ENCODE measurements at places on chromosomes 2 and 18.

DNA sequence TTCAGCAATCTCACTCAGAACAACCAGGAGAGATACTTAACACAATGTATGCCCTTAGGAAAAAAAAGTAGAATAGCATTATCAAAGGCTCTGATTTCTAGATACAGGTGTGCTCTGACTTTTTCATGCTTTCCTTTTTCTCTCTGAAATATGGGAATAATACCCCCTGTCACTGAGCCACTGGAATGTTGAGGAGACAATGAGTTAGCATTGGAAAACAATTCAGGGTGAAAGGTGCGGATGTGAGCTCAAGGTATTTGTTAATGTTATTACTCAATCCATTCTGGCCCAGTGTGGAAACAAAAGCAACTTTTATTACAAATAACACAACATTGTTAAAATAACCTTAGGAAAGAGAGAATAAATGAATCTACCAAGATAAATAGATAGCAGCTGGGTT, 228.0 kb downstream of the IKZF2 start:
- DNase-seq = no peak

- DNase-seq = peak; percentile 83
Measured at GRCh38 chr2:72115110-72116080, 32.3 kb downstream of the CYP26B1 start.

- no peak for DNase-seq
Measured at GRCh38 chr2:43018179-43019024, 208.0 kb downstream of the ZFP36L2 start.

DNA sequence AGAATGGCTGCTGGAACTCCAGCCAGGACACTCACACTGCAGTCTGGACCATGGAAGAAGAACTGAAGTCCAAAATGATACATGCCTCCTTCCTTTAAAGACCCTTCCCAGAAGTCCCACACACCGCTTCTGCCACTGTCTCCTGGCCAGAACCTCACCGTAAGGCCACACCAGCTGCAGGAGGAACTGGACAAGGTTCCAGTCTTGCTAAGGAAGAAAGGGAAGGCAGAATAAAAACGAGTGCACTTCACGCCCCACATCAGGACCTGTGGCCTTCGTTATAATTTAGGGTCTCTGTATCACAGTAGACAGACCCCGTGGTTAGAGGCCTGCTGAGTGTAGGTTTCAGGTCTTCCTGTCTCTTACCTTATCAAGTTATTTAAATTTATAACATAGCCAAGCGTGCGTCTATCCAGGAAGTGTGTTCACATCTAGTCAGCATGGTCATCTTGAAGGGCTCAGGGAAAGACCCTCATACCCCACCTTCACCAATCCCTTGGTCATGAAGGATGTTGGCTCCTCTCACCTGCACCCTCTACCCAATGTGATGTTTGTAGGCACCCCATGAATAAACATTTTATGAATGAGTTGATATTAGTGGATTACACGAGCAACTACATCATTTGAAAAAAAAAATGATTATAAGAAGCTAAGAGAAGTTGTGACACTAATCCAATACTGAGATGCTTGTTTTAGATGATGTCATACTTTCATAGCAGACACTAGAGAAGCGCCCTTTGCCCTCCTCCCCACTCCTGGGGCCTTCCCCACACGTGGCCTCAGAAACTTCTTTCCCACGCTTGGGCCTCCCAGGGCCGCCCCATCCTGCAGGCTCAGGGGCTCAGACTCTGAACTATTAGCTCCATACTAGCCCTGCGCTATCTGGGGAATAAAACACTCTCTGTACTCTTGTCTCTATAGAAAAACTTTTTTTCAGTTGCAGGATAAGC, 157.6 kb downstream of the FAM210A start:
- no peak for DNase-seq

GRCh38 chr2:33241581-33241980, 234.9 kb upstream of the RASGRP3 start:
- DNase-seq = no peak

DNA sequence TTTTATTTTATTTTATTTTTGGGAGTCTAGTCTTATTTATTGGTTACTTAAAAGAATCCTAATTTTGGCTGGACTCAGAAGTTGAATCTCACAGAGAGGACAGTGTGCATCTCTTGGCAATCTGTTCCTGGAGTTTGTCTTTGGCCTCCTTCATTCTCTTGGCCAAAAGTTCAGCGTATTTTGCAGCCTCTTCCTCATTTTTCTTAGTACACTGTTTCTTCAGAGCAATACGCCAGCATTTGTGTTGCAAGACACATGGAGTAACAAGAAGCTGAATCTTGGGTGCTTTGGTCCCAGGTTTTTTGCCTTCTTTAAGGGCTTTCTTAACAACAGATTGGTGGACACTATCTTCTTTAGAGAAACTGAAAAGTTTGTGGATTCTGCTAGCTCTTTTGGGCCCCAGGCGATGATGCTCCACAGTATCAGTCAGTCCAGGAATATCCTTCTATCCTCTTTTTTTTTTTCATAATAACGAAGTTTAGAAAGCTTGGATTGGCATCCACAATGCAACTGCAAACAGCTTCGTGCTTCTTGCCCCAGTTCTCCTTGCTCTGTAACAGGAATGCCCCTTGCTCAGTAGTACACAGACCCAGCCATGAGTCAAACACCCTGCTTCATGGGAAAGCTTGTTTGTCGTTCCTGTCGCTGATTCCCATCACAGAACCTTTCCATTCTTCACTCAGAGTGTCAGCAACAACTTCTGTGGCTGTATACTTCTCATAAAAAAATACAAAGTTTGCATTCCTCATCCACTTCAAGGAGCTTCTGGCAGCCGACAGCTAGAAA, 34.8 kb upstream of the RFX8 start:
- DNase-seq = no peak

DNA sequence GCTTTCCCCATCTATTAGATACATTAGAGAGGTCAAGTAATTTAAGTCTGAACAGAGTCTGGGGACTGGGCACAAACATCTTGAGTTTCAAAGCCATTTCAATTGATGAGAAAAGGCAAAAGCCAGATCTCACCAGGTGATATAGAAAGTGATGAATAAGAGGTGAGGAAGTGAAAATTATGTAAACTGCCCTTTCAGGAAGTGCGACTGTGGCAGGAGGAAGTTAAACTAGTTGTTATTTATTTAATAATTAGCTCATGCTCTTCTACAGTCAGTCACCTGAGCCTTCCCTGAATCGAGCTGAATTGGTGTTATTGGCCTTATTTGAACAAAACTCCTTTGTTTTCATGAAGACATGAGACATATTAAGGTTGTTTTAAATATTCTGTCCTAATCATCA, 115.1 kb downstream of the CDH20 start:
- DNase-seq = peak; percentile 56

DNA sequence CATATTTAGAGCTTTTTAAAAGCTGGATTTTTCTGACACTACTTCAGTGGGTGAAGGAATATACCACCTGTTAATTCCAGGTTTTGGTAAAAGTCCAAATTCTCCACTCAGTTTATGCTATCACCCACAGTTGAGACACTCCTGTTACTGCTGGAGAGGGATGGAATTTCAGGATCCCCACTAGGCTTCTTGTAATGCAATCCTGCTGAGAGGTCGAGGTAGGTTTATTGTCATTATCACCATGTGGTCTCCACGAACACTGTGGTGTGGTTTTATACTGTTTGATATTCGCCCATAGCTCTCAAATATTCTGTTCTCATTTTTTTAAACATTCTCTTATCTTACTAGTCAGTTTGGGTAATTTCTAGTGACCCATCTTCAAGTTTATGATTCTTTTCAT, 167.9 kb downstream of the CCDC102B start:
- DNase-seq = no peak

GRCh38 chr2:165794536-165794928, 485 bp upstream of the GALNT3 start:
- DNase-seq = peak; percentile 71

GRCh38 chr2:144239306-144239705, 280.6 kb downstream of the ZEB2 start:
- DNase-seq = no peak

DNA sequence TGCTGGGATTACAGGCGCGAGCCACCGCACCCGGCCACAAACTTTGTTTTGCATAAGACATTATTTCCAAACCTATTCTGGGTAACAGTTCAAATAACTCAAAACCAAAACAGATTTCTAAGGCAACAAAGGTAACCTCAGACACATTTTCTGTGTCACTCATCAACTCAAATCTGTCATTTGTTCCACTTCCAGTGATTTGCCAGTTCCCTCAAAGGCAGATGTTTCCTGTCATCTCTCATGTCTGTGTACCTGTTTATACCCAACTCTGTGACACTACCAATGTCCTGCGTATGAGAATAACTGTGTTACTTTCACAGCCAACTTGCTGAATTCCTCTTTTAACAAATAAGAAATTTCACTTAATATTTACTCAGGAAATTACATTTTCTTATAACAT, 54.4 kb downstream of the SCN3A start:
- no peak for DNase-seq

DNA sequence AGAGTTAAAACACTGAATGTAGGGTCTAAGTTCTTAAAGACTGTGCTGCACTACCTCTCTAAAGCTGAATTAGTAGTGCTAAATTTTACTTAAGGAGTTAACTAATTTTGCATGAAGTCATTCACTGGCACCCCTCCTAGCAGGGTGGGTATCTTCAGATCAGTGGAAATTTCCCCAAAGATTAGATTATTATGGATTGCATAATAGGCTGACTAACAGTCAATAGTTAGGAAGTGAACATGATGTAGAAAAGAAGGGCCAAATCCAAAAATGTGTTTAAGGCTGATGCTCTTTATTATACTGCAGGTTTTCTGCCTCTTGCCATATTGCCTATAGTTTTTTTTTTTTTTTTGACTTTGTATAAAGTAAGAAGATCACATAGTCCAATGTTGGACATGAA, 5.2 kb downstream of the ZNF638 start:
- DNase-seq = no peak

DNA sequence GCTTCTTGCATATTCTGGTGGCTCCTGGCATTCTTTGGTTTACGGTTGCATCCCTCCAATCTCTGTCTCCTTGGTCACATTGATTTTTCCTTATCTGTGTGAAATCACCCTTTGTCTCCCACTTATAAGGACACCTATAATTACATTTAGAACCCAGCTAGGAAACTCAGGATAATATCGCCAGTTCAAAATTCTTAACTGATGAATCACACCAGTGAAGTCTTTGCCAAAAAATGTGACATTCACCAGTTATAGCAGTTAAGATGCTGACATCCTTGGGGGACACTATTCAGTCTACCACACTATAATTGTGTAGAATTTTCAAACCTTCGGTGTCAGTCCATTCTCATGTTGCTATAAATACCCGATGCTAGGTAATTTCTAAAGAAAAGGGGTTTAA, 320.2 kb downstream of the TMX3 start:
- DNase-seq = peak; percentile 38

- DNase-seq = no peak
Measured at GRCh38 chr2:168981651-168982050, 49.5 kb downstream of the ABCB11 start.

- DNase-seq = peak; percentile 20
Measured at GRCh38 chr18:56727399-56727798, 76.2 kb downstream of the WDR7 start.

DNA sequence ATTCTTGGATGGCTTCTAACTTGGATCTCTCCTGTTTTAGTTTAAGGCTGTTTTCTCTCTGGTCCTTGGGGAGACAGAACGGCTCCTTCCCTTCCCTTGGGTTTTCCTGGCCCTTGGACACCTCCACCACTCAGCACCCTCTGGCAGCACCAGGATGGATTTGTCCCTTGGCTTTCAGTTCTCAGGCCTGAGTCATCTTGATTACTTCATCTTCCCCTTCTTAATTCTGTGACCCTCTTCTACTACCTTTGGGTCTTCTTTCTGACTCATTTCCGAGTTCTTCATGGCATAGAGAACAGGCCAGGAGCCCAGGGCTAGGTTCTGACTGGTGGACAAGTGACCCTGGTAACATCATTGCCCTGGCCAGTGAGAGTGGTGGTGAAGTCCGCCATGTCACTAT, 14.9 kb downstream of the IGFBP2 start:
- DNase-seq = peak; percentile 37

DNA sequence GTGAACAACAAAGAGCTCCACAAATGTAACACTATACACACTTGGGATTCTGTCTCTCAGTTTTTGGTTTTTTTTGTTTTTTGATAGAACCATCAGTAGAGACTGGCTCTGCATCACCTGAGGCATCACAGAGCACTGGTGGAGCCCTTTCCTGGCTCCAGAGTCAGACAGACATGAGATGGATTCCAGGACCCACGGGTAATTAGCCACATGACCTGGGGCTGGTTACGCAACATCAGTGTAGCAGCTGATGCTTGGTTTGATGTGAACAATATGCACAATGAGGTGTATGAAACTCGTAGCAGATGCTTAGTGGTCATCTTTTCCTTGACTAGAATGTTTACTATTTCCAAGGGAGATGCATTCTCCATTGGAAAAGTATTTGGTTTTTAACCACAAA, 40.7 kb downstream of the CMPK2 start:
- peak; percentile 50 for DNase-seq

DNA sequence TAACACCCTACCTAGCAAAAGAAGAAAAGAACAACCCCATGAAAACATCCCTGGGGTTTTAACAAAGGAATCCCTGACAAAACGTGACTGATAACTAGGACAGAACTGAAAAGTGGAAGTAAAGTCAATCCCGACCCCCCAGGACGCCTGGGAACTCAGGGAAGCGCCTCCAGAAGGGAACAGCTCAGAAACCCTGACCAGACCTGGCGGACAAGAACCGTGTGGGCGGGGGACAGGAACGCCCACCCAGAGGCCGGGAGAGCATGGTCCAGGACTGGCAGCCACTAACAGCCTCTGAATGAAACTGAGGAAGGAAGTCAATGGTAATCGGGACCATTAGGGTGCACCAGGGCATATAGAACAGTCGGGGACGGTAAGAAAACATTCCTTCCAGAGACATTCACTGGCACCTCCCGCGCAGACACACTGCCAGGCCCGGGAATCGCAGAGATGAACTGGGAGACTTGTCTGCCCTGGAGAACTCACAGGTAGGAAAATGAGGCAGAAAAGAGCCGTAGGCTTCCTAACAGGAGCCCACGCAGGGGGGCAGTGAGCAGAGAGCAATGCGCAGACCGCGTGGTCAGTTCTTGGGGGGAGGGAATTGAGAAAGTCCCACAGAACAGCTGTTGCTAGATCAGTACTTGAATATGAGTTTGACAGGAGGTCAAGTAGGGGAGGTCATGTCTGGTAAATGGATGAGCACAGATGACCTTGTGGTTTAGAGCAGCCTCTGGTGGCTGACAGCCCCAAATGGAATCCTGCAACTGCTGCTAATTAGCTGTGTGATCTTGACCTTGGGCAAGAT, 1.3 kb upstream of the TBC1D8 start:
- DNase-seq = peak; percentile 75

DNA sequence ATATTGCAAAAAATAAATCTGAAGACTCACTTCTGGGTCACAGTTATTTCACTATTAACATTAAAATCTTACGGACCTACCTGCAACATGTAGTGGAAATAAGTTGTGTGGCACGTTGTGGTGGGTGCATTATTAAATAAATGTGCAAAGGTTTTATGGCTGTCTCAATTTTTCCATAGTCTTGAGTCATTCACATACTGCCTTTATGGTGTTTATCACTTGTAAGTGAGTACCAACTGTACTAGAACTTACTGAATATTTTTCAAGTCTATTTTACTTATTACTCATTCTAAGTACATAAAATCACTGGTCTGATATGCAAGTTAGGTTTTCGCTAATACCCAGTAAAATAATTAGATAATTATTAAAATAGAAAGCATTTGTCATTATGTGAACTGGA, 47.6 kb upstream of the SLC30A6 start:
- DNase-seq = no peak

Data from kidney tubule cell (primary cell).